Colonic mucosa (tissue), 4 donors: ENCODE measurements at places on chromosomes 12 and 14.

GRCh38 chr12:93609281-93610192 lies 37.1 kb downstream of the SOCS2 start:
- no peak for DNase-seq

GRCh38 chr14:72013721-72014345 lies 81.6 kb downstream of the RGS6 start:
- DNase-seq, result no peak

DNA sequence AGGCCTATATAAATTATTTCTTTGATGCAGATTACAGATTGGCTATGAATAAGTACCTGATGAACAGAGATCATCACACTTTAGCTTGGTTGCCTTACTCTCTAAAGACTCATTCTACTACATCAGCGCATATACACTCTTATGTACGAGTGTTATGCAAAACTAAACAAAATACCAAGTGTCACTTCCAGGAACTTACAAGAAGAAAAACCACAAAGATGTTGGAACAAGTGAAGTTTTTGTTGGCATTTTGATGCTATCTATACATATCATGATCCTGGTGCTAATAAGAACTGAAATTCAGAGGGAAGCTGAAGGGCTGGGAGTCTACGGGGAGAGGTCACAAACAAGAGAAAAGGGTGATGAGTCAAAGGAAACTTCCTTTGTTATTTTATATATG lies 47.9 kb upstream of the CERS5 start:
- no peak for DNase-seq

GRCh38 chr14:46230540-46230939 lies 421.0 kb downstream of the RPL10L start:
- DNase-seq, result no peak

DNA sequence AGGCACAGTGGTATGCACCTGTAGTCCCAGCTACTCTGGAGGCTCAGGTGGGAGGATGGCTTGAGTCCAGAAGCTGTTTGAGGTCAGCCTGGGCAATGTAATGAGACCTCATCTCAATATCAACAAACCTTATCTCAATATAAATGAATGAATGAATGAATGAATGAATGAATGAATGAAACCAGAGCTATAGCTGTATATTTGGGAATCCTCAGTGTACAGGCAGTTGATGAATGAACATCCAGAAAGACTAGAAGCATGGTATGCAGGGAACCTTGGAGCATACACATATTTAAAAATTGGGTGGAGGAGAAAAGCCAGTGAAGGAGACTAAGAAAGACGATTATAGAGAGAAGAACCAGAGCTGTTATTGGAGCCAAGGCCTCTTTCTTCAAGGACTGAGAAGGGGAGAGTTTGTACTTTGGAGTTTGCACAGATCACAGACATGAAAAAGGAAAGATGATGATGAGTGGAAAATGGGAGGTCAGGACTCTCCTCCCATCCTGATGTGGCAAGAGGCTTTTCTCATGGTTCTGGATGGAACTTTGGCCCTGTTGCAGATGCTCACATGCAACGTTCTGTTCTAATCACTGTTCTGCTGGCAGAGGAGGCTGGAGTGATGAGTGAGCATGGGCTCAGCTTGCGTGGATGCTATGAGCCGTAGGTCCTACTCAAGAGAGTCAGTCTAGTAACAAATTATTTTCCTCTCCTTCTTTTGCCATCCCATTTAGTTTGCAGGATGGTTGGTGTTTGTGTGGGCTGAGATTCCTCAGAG lies 114.4 kb downstream of the PRKCH start:
- DNase-seq, result no peak

GRCh38 chr12:6638305-6638704 lies 2.5 kb upstream of the LPAR5 start:
- no peak for DNase-seq

DNA sequence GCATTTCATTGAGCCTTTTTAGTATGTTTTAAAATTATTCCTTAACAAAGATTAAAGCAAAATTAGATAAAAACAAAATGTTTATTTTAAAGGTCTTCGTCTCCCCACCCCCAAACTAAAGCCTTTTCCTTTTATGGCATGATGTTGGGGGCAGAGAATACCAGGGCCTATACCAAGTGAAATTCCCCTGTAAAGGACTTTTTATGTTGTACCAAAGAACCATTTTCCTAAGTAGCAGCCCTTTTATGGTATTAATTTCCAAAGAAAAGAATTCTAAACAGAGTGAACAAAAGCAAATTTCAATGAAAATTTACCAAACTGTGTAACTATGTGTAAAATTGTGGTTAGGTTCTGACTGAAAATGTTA lies 71.9 kb upstream of the GNPNAT1 start:
- DNase-seq, result no peak

DNA sequence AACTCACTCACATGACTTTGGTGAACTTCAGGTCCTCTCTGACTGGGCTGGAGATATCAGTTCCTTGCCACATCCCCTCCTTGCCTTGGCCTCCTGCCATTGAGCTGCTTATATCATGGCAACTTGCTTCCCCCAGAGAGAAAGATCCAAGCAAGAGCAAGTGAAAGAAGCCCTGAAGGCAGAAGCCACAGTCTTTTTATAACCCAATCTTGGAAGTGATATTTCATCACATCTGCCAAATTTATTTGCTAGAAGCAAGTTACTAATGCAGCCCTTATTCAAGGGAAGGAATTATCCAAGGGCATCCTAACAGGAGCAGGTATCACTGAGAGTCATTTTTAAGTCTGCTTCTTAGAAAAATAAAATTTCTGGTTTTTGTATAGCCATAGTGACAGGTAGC lies 127.8 kb downstream of the SLC38A4 start:
- no peak for DNase-seq

GRCh38 chr12:11907625-11908024 lies 163.1 kb upstream of the BCL2L14 start:
- DNase-seq, result no peak

DNA sequence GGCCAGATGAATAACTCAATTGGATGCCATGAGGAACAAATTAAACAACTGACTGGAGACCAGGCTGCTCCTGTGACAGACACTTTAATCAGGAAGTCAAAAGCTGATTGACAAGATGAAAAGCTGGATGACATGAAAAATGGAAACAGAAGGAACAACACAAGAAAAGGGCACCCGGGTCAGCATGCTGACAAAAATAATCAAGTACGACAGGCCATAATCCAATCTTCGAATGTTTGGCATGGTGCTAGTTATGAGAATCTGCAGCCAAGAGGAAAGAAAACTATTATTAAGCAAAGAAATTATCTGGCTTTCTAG lies 544.7 kb downstream of the ETNK1 start:
- DNase-seq, result no peak

DNA sequence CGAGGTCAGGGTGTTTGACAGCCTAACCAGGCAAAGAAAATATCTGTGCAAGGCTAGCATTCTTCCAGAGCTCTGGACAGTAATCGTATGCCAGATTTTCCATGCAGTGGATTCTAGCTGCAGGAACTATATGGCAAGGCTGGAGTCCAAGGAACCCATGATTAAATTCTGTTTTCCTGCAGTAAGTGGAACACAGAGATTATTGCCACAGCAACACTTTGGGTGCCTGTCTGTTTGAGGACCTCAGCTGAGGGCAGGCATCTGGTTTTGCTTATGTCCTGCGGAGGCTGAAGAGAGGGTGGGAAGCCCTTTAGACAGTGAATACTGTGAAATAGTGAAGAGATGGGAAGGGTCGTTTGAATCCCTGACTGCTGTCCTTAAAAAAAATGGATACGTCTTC lies 104.4 kb downstream of the DAD1 start:
- no peak for DNase-seq

- DNase-seq, result no peak
These were observed 4.5 kb downstream of the SLC35E3 start for GRCh38 chr12:68750506-68750905.

DNA sequence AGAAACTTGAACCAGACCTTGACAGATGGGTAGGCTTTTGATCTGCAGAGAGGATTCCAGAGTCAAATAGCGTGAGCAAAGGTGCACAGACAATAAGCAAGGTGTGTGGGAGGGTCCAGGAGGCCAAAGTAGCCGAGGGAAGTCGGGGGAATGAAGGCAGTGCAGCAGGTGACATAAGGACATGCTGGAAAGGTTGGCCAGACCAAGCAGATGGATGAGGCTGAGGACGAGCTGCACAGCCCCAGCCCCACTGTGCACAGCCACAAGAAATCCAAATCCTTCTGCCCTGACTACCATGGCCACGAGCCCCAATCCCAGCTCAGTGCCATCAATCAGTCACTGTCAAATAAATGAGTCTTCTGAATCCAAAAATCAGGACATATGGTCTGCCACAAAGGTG lies 5.4 kb downstream of the TTC7B start:
- no peak for DNase-seq

DNA sequence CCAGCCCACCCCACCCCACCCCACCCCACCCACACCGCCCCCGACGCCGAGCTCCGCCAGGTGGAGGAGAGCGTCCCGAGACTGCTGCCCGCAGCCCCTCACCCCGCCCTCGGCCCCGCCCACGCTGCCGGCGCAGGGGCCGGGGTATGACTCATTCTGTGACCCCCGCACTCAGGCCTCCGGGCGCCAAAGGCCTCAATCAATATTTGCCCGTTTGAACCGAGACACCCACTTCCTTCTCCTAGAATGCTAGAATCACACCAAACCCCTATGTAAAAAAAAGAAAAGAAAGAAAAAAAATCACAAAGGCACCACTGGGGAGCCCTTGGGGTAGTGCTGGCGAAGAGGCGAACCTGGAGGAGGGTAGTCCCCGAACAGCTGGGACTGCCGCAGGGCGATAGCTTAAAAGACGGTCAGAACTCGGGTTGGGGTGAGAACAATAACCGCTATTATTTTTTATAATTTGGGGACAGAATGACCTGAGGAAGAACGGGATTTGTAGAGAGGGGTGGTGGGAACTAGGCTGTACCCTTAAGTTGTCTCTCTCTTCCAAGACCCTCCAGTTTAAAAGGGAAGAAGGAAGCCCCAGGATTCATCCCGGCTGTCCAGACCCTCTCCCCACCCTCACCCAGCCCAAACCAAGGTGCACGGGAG lies 894 bp downstream of the KRT8 start:
- DNase-seq, result peak; percentile 64

GRCh38 chr12:115227137-115227615 lies 543.2 kb upstream of the TBX3 start:
- DNase-seq, result no peak

DNA sequence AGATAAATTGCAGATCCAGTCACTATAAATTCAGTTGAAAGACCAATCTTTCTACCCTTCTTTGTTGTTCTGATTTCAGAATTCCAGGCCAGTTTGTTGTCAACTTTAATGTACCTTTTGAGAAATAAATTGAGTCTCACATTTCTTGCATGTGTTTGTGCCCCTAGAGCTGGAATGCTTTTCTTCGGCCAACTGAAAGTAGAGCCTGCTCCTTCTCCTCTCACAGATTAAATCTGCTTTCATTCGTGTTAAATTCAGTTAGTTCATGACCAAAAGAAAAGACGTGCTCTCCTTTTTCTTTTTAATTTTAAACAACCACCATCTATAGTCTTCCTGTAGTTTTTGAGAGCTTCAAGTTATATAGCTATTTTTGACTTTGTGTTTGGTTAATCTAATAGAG lies 22.9 kb downstream of the SOCS2 start:
- DNase-seq, result no peak

- DNase-seq, result no peak
These were observed 21.6 kb downstream of the MSRB3 start for GRCh38 chr12:65300097-65300496.

GRCh38 chr12:118984161-118984943 lies 3.0 kb downstream of the SRRM4 start:
- DNase-seq, result no peak

DNA sequence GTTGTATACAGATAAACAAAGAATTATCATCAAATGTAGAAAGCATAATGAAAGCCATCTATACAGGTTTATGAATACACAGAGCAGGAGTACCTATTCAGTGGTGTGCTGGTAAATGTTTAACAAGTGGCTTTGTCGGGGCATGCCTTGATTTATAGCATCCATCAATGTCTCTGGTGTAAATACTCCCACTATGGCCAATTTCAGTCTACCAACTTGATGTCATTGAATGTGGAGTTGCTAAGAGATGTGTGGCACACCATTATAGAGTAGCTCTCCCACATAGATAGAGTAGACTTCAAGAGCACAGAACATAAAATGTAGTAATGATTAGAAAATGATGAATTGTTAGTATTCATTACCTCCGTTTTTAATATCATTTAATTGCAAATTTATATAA lies 9.3 kb downstream of the GRIP1 start:
- DNase-seq, result no peak
